Fibroblast of skin of right biceps (primary cell): ENCODE measurements at places on chromosomes 1 and 21.

DNA sequence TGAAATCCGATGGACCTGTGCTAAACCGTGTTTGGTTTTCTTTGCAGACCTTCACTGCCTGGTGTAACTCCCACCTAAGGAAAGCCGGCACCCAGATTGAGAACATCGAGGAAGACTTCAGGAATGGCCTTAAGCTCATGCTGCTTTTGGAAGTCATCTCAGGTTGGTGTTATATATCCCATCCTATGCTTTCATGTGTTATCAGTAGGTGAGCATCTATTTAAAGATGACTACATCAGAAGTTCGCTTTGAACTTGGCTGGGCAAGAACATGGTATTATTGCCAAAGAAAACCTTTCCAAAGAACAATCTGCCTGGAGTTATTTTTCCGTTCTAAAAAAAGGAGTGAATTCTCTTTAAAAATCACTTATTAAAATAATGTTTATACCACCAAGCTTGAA is 31.5 kb downstream of the ACTN2 start:
- no peak for DNase-seq

GRCh38 chr1:117235863-117236465 is 25.2 kb upstream of the VTCN1 start:
- DNase-seq: no peak

- DNase-seq: no peak
Measured at GRCh38 chr1:119556423-119556822, 49.4 kb downstream of the HSD3B1 start.

DNA sequence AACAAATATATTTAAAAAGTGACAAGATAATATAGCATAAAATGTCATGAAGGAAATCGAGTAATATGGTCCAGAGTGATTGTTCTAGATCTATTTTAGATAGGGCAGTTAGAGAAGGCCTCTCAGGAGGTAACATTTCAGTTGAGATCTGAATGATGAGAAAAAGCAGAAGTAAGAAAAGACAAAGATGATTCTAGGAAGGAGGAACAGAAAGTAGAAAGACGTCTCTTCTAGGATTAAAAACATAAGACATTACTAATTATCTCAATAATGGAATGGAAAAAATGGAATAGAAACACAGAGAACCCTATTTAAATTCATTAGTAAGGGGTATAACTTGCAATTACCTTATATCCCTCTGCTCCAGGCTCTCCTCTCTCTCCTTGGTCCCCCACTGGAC is 130.0 kb upstream of the ZNHIT6 start:
- DNase-seq: no peak

DNA sequence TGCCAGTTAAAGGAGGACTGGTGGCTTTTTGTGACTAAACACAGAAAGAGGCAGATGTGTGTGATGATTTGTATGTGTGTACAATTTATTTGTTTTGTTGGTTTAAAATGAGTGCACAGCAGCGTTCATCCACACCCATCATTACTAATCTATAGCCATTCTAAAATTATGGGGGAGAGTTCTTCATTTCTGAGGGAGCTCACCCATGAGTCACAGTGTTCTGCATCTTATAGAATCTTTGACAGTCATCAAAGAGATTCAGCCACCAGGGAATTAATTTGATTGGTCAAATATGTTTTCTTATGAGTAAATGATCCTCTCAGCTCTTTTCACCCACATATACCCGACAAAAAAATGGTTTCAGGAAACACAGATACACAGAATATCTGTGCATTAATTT is 147.9 kb downstream of the GREM2 start:
- peak; percentile 80 for DNase-seq

- DNase-seq: no peak
Measured at GRCh38 chr1:44236490-44237272, 23.4 kb downstream of the DMAP1 start.

DNA sequence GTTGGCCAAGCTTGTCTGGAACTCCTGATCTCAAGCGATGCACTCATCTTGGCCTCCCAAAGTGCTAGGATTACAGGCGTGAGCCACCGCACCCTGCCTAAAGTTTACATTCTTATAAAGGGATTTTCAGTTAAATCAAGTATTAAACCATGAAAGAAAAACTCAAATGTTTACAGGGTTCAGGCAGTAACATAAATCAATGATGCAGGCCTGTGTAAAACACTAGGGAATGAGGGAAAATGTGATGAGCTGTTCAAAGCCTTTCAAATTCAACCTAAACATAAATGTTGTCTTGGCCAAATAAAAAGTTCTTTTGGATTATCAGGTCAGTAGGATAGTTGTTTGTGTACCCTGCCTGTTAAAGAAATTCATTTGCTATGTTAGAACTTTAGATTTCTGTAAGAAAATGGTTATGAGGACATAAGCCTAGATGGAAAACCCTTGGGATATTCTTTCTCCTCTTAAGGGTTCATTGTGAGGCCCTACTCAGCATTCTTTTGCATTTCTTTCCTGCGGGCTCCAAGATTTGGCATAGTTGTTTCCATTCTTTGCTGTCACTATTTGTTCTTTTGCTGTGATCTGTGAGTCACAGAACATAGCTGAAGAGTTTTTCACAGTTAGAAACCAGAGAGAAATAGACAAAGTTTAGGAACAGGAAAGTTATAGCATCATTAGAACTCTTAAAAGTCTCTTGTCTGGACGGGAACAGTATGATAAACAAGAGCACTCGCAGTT is 8.9 kb upstream of the ZRANB2 start:
- DNase-seq: peak; percentile 81

DNA sequence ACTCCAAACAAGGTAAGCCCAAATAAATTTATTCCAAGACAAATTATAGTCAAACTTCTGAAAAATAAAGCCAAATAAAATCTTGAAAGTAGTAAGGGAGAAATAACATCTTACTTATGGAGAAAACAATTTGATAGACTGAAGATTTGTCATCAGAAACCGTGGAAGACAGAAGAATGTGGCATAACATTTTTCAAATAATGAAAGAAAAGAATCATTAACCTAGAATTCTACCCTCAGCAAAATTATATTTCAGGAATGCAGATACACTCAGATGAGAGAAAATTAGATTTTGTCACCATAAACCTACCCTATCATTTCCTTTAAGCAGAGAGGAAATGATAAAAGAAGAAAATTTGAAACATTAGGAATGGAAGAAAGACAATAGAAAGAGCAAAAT is 27.3 kb upstream of the PADI1 start:
- DNase-seq: peak; percentile 28

DNA sequence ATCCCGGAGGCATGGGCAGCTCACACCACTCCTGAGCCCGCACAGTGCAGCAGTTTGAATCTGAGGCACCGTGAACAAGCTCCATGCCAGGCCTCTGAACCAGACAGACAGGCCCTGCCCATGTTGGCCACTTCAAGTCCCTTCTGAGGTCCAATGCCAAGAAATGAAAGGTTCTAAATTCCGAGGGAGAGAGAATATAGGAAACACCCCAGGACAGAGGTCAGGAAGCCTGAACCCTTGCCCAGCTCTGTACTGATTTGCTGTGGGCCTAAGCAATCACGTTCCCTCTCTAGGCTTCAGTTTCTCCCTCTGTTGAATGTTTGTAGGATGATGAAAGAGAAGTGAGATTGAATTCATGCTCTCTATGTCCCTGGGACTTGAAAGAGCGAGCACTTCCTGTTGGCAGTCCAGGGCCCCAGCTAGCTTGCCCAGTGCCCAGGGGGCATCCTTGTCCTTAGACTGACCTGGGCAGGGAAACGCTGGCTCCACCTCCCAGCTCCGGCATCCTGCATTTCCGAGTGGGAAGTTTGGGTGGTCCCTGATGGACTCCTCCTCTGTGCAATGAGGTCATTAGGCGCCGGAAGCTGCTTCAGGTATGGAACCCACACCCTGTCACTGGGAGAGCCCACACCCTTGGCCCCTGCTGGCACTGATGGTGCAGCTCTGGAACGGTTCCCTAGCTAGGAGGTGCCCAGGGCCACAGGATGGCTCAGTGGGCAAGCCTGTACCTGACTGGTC is 242.4 kb upstream of the TMEM51 start:
- DNase-seq: no peak
